ENCODE measurements at places on chromosomes 3 and 15.

DNA sequence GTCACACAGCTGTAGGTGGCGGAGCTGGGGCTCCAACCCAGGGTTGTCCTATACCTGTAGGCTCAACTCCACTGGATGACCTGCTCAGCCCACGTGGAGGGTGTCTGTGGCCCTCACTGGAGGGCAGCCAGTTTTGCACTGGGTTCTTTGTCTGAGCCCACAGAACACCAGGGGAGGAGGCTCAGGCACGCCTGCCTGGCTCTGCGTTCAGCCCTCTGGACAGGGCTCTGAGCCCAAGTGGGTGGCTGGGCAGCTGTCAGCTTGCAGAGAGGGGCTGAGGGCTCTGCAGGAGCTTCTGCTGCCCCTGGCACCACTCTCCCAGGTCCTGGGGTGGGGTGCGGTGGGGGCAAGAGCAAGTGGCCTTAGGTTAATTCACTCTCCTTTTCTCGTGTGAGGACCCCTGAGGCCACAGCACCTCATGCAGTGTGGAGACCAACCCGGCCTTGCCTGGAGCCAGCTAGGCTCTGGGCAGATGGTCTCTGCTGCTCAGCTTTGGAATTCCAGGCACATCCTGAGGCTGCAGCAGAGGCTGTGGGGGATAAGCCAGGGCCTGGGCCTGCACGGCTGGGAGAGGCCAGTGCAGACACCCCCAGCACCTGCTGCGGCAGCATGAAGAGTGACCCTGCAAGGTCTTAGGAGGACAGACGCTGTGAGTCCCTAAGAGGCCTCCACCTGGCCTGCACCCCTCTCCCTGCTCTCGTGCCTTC lies 23.5 kb downstream of the DUSP7 start:
- no peak for DNase-seq

DNA sequence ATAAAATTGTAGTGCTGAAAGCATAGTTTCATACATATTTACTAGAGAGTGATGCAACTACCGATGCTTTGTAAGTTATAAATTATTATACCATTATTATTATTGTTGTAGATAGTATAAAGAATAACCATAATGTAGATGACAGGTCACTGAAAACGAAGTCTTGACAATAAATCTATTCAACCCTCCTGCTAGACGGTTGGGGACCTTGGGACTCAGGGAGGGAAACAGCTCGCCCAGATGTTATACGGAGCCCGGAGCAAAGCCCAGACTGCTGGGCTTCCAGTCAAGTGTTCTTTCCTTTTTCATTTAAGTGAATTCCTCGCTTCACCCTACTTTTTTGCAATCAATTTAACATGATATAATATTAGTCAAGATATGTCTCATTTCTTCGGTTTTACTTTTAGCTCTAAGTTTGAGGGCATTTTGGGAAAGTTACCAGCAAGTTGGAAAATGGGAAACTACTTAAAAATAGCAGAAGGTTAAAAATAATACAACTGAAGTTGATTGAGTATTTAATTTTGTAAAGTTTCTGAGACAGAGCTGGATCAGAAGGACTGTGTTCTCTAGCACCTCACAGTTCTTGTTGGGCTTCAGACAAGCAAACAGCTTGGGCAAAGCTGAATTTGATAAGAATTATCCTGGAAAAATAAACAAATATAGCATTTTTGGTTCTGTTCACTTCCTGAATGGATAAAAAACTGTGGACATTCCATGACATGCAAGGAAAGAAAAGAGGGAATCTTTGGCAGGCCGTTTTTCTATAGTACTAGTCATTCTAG lies 173.4 kb upstream of the TP63 start:
- DNase-seq, result no peak

- DNase-seq, result no peak
These were observed at the start of gene MAP1A for GRCh38 chr15:43517354-43518196. MAP1A (plus strand) TSS chr15:43517608; CDS start chr15:43521474, 3,866 bp downstream.

DNA sequence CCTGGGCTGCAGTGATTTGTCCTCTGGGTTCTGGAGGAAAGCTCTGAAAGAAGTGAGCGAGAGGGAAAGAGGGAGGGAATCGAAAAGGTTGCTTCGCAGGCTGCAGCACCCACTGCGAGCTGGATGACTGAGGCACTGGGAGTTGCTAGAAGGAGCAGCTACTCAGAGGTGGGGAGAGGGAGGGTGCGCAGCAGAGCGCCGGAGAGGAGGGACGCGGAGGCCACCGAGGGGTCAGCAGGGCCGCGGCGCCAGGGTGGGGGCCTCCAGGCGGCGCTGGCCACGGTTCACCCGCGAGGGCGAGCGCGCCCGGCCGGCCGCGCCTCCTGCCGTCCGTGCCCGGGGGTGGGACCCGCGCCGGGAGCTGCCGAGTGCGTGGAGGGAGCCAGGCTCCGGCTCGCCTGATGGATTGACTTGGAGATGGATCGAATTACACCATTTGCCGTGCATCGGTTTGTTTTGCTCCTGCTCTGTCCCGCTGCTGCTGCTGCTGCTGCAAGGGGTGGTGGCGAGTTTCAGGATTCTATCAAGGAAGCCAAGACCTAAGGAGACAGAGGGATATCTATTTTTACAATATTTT lies at the start of gene SEMA6D:
TSS of gene SEMA6D (plus strand) at position 470 of the 577 bp plus-strand sequence. CDS start 42,294 bp downstream, outside the sequence.
- DNase-seq, result no peak

DNA sequence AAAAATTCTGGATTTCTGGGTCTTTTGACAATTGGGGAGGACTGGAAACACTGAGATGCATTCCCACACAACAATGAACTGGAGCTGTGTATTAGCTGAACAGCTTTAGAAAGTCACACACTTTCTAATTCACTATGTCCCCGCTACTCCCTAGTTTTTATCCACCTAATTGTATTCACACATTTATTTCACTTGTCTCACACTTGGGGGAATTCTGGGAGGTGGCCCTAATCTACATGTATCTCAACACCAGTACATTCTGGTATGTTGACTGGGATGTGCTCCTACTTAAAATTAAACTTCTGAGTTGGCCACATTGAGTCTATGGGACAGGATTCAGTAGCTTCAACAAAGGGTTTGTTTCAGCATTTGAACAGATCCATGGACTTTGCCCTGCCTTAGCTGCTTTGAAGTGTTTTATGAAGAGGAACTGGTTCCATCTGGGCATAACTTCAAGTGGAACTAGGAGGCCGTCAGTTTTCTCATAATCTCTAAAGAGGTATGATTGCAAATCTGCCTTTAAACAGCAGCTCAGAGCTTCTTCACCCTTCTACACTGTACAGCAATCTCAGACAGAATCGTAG lies 106.5 kb upstream of the CMC1 start:
- DNase-seq, result no peak

- DNase-seq, result no peak
These were observed 13.4 kb upstream of the ARPIN start for GRCh38 chr15:89926158-89926557.

Data from stimulated activated CD8-positive, alpha-beta memory T cell treated with anti-CD3 and anti-CD28 coated beads, Interleukin-4, amount 100 ng/mL, for 4 hours (primary cell).